A549 treated with AZD2906 at 1 μM for 4 hours (cell line): ENCODE measurements at places on chromosomes 12 and 14. TPM values are rescaled to one million over a fixed set of nuclear protein-coding genes. Genes with fewer than 3 reads are reported as not detected.

The STON2 gene
- 1.5 to 2.2 TPM (median 1.7 TPM) in 5 replicates for total RNA-seq

The OR10G3 gene
- total RNA-seq: not detected in 5 replicates

The TMPRSS12 gene
- total RNA-seq: not detected in 5 replicates

The RNF212B gene
- not detected in 5 replicates for total RNA-seq

The CACNB3 gene
- 23.8 to 38.2 TPM (median 31.2 TPM) in 5 replicates for total RNA-seq

The GXYLT1 gene
- 11.2 to 15.3 TPM (median 13.9 TPM) in 5 replicates for total RNA-seq

The PACS2 gene
- 20.0 to 30.1 TPM (median 25.9 TPM) in 5 replicates for total RNA-seq

The PZP gene
- not detected in 5 replicates for total RNA-seq

The LALBA gene
- not detected in 5 replicates for total RNA-seq

The SAMD15 gene
- 1.4 to 3.1 TPM (median 1.5 TPM) in 5 replicates for total RNA-seq

The FERMT2 gene
- 37.4 to 52.2 TPM (median 45.1 TPM) in 5 replicates for total RNA-seq

The ZC2HC1C gene
- total RNA-seq: 5.3 to 6.2 TPM (median 6.0 TPM) in 5 replicates

The CRACR2A gene
- total RNA-seq: 0.86 to 1.9 TPM (median 1.5 TPM) in 5 replicates

The PSMA3 gene
- total RNA-seq: 174 to 243 TPM (median 183 TPM) in 5 replicates

The PTCSC3 gene
- not detected in 5 replicates for total RNA-seq

The BCL7A gene
- total RNA-seq: 9.7 to 12.4 TPM (median 10.8 TPM) in 5 replicates

The P2RX7 gene
- total RNA-seq: not detected in 5 replicates

The LRP1 gene
- total RNA-seq: 13.3 to 15.9 TPM (median 14.0 TPM) in 5 replicates

The SLC38A1 gene
- total RNA-seq: 69.0 to 94.5 TPM (median 78.1 TPM) in 5 replicates

The PTPRB gene
- 0.45 to 0.78 TPM (median 0.65 TPM) in 5 replicates for total RNA-seq

The KRT75 gene
- total RNA-seq: 0.09 to 0.17 TPM (median 0.11 TPM) in 4 of 5 replicates, not detected in the other

The CNTN1 gene
- total RNA-seq: 36.2 to 57.2 TPM (median 51.1 TPM) in 5 replicates

The A2ML1 gene
- not detected in 5 replicates for total RNA-seq

The C1QL4 gene
- total RNA-seq: 5.9 to 8.0 TPM (median 6.9 TPM) in 5 replicates

The ANKRD33 gene
- 0.05 to 0.11 TPM (median 0.07 TPM) in 4 of 5 replicates, not detected in the other for total RNA-seq

The HVCN1 gene
- 0.40 to 0.86 TPM (median 0.72 TPM) in 5 replicates for total RNA-seq

The VASH1 gene
- 3.3 to 4.1 TPM (median 3.5 TPM) in 5 replicates for total RNA-seq

The NOVA1 gene
- 3.4 to 4.7 TPM (median 3.9 TPM) in 5 replicates for total RNA-seq

The ACSM4 gene
- not detected in 5 replicates for total RNA-seq

The PLEKHD1 gene
- total RNA-seq: 0.01 to 0.05 TPM (median 0.02 TPM) in 5 replicates

The SRRM4 gene
- not detected in 5 replicates for total RNA-seq

The HRK gene
- 1.4 to 2.1 TPM (median 1.8 TPM) in 5 replicates for total RNA-seq

The IL22 gene
- total RNA-seq: not detected in 5 replicates

The BCL11B gene
- total RNA-seq: 0.23 to 0.34 TPM (median 0.26 TPM) in 5 replicates

The C1R gene
- 27.7 to 49.0 TPM (median 30.3 TPM) in 5 replicates for total RNA-seq

The DNAH10 gene
- 0.17 to 0.29 TPM (median 0.27 TPM) in 5 replicates for total RNA-seq

The CCDC175 gene
- total RNA-seq: not detected in 5 replicates

The GPR162 gene
- 0.26 to 0.41 TPM (median 0.33 TPM) in 5 replicates for total RNA-seq

The HSPB8 gene
- total RNA-seq: 13.4 to 21.9 TPM (median 18.1 TPM) in 5 replicates

The MIP gene
- 0.07 to 0.09 TPM in 2 of 5 replicates, not detected in the others for total RNA-seq

The NPAS3 gene
- not detected in 5 replicates for total RNA-seq

The SIVA1 gene
- 139 to 225 TPM (median 204 TPM) in 5 replicates for total RNA-seq

The ASCL1 gene
- not detected in 5 replicates for total RNA-seq

The EPYC gene
- total RNA-seq: not detected in 5 replicates

The ZFHX2 gene
- total RNA-seq: 0.35 to 0.95 TPM (median 0.56 TPM) in 5 replicates

The SPTB gene
- 1.4 to 1.7 TPM (median 1.5 TPM) in 5 replicates for total RNA-seq

The TMEM132C gene
- not detected in 5 replicates for total RNA-seq

The NRIP2 gene
- not detected in 5 replicates for total RNA-seq

The APOF gene
- total RNA-seq: not detected in 5 replicates
